ENCODE measurements at places on chromosomes 4 and X. TPM values are rescaled to one million over a fixed set of nuclear protein-coding genes. Genes with fewer than 3 reads are reported as not detected.

Gene IRS4
- not detected for total RNA-seq

Gene TMPRSS11B
- not detected for total RNA-seq

Gene ETDC
- total RNA-seq = not detected

Gene RNF175
- total RNA-seq = not detected

Gene MAGEA12
- 0.16 TPM for total RNA-seq

Gene PIN4
- 60.9 TPM for total RNA-seq

Gene SMIM31
- 0.02 TPM for total RNA-seq

Gene WAS
- total RNA-seq = 0.17 TPM

Gene CORIN
- not detected for total RNA-seq

Gene METTL14
- 17.4 TPM for total RNA-seq

Gene MAGIX
- total RNA-seq = 2.8 TPM

Gene DIPK2B
- total RNA-seq = not detected

Gene USP17L24
- not detected for total RNA-seq

Gene FHDC1
- 0.47 TPM for total RNA-seq

Gene BEND2
- not detected for total RNA-seq

Gene MAGEC1
- total RNA-seq = 0.03 TPM

Gene CENPI
- 8.9 TPM for total RNA-seq

Gene C1QTNF7
- total RNA-seq = not detected

Gene GPRASP2
- total RNA-seq = 5.6 TPM

Gene CDS1
- 0.85 TPM for total RNA-seq

Gene PNMA6A
- total RNA-seq = 4.8 TPM

Gene IQSEC2
- 40.0 TPM for total RNA-seq

Gene PCDH19
- 0.05 TPM for total RNA-seq

Gene SPATA18
- total RNA-seq = 5.2 TPM

Gene PDCL2
- total RNA-seq = not detected

Gene RAB33A
- 0.25 TPM for total RNA-seq

Gene TMEM154
- total RNA-seq = 0.18 TPM

Gene NUP54
- total RNA-seq = 31.9 TPM

Gene SERPINA7
- total RNA-seq = not detected

Gene N4BP2
- total RNA-seq = 3.7 TPM

Gene XKRX
- 0.26 TPM for total RNA-seq

Gene BEX5
- not detected for total RNA-seq

Gene BRS3
- total RNA-seq = not detected

Gene KLB
- 0.15 TPM for total RNA-seq

Gene EMCN
- total RNA-seq = not detected

Gene PDHA2
- not detected for total RNA-seq

Gene NLRP2B
- not detected for total RNA-seq

Gene PNCK
- total RNA-seq = 0.58 TPM

Gene CTBP1
- total RNA-seq = 92.5 TPM

Gene SRPX
- total RNA-seq = 6.9 TPM

Gene PASD1
- total RNA-seq = not detected

Gene ERAS
- not detected for total RNA-seq

Gene SLC26A1
- 0.31 TPM for total RNA-seq

Gene VCX3A
- total RNA-seq = not detected

Gene IGBP1
- total RNA-seq = 70.7 TPM

Gene TRIM75
- total RNA-seq = not detected

Measured in A549 treated with DMSO at 1 μM for 4 hours (cell line).